ENCODE measurements at places on chromosomes 11 and 22. TPM values are rescaled to one million over a fixed set of nuclear protein-coding genes. Genes with fewer than 3 reads are reported as not detected.
A peak's percentile ranks its signal among the peaks of the same experiment; 100 is the strongest.

- peak; percentile 48 for DNase-seq
Observed at GRCh38 chr11:57417056-57417455, 9.9 kb downstream of the SLC43A3 start.

GRCh38 chr22:43980579-43980978 is 25.3 kb downstream of the SAMM50 start:
- no peak for DNase-seq

GRCh38 chr11:120746836-120747609 is 235.5 kb downstream of the GRIK4 start:
- no peak for DNase-seq

DNA sequence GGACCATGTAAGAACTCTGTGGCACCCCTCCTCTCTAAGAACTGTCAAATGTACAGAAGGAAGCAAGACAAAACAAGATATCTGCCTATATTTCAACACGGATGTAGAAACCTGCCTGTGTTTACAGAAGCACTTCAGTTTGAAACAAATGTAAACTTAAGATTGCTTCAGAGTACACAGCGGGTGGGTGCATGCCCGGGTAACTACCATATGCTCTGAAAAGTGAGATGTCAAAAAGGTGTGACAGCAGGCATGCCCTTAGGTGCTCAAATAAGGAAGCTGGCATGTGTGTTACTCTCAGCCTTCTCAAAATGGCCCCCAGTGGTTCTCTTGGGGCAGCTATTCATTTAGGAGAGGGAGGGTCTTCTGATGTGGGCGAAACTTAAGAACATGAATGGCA is 5.2 kb downstream of the ACP2 start:
- no peak for DNase-seq

HARBI1 gene
- 6.1 TPM for total RNA-seq

Data from IMR-90 (cell line).